Thyroid gland (tissue), 4 donors: ENCODE measurements at places on chromosomes 11 and 22.

DNA sequence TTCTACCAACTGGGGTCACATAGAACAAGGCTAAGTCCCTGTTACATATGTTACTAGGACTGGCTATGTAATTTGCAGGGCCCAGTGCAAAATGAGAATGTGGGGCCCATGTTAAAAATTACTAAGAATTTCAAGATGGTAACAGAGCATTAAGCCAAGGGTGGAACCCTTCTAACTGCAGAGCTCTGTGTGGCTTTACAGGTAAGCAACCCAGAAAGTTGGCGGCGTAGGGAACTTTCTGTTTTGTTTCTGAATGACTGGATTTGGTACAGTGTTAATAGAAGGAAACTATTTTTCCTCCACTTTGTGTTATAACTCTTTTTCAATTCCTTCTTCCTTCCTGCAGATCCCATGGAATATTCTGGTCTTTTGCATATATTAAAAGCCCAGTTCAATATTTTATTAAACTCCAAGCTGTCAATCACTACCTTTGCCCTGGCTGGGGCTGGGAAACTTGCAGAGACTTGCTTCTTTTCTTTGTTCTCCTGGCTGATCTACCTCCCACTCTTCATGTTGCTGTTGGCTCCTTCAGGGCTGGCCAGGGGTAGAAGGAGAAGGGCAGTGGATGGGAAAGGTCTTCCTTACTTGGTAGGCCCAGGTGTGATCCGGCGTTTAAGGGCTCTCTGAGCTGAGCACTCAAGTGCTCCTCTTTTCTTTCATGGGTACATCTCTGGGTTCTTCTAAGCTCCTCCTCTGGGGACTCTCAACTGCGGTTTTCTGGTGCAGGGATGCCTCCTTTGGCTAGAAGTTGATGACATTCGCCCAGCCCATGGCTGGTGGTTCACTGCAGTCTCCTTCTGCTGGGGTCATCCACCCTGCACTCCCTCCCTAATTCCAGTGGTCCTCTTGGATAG lies 67.7 kb downstream of the SNX19 start:
- peak; percentile 31 for DNase-seq

DNA sequence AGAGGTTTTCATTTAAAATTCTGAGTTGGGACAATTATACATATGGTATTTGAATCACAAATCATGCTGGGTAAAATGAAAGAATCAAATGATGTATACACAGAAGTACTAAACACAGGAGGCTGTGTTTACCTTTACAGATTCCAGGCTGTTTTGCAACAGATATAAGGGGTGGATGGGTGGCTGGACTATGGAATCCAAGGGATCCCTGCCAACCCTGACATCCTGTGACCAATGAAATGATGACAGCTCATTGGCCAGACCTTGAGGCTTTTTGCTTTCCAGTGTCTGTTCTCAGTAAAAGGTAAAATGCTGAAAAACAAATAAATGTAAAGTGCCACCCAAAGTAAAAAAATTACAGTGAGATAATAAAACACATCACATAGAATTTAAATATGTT lies 3.3 kb upstream of the DDI1 start:
- no peak for DNase-seq

DNA sequence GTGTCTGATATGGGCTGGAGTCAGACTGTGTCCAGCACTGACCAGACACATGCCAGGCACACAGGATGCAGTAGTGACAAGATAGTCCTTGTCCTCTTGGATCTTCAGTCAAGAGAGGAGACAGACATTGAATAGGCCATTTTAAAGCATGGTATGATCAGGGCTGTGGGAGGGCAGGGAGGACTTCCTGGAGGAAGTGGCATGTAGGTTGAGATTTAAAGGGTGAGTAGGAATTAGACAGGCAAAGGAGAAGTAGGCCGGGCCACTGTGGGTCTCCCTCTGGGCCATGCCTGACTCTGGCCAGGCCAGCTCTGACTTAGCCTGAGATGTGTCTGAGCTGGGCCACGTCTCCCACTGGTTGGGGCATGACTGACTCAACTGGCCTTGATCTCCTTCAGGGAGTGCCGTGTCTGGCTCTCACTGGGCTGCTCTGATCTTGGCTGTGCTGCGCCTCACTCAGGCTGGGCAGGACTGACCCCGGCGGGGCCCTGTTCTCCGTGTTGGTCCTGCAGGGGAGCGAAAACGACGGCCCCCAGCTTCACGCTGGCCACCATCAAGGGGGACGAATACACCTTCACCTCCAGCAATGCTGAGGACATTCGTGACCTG lies 71.2 kb downstream of the MYO7A start:
- no peak for DNase-seq

GRCh38 chr11:64868904-64869570 lies 9.4 kb downstream of the EHD1 start:
- DNase-seq = peak; percentile 21

DNA sequence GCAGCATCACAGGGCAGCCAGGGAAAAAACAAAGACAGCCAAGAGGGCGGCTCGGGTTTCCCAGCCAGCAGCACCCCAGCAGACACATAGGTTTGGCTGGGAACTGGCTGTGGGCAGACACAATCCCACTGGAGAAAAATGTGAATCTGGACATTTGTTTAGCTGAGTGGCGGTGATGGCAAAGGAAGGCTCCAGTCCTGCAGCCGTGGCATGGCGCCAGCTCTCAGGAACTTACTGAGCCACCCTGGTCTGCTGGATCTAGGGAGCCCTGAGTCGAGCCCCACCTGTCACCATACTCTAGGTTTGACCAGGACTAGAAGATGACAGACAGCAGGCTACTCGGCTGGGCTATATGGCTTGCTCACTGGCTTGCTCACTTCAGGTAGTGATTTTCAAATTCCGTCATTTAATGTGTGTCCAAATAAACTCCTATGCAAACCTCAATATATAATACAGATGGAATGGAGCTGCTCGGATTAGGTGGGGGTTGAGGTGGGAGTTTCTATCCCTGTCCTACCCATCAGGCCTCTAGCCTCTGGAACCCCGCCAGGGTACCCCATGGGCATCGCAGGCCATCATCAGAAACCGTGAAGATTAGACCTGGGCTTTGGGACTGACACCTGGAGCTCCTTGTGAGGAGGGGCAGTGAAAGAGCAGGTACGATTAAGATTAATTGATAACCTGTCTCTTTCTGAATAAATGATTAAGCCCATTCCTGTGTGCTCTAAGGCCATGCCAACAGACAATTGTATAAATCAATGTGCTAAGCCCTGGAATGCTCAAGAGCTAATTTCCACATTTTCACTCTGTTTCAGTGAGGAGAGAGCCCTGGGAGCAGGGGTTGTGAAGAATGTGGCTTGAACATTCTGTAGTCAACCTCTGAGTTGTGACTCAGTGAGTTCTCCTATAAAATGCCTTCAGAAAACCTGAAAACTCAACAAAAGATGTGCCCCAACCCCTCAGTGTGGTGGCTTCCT lies 42.5 kb downstream of the GALNT18 start:
- peak; percentile 62 for DNase-seq
